ENCODE measurements at places on chromosomes 16 and 17.

DNA sequence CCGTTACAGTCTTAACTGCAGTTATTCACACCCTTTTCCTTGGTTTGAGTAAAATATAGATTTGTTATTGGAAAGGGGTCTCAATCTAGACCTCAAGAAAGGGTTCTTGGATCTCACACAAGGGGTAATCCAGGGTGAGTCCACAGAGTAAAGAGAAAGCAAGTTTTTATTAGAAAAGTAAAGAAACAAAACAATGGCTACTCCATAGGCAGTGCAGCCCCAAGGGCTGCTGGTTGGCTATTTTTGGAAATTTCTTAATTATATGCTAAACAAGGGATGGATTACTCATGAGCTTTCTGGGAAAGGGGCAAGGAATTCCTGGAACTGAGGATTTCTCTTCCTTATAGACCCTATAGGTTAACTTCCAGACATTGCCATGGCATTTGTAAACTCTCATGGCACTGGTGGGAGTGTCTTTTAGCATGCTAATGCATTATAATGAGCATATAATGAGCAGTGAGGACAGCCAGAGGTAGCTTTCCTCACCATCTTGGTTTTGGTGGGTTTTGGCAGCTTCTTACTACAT is 24.5 kb upstream of the MILR1 start:
- DNase-seq: no peak

GRCh38 chr17:78290721-78291120 is 59.3 kb downstream of the TMEM235 start:
- DNase-seq: no peak

GRCh38 chr16:56871172-56871593 is 6.2 kb downstream of the SLC12A3 start:
- no peak for DNase-seq

DNA sequence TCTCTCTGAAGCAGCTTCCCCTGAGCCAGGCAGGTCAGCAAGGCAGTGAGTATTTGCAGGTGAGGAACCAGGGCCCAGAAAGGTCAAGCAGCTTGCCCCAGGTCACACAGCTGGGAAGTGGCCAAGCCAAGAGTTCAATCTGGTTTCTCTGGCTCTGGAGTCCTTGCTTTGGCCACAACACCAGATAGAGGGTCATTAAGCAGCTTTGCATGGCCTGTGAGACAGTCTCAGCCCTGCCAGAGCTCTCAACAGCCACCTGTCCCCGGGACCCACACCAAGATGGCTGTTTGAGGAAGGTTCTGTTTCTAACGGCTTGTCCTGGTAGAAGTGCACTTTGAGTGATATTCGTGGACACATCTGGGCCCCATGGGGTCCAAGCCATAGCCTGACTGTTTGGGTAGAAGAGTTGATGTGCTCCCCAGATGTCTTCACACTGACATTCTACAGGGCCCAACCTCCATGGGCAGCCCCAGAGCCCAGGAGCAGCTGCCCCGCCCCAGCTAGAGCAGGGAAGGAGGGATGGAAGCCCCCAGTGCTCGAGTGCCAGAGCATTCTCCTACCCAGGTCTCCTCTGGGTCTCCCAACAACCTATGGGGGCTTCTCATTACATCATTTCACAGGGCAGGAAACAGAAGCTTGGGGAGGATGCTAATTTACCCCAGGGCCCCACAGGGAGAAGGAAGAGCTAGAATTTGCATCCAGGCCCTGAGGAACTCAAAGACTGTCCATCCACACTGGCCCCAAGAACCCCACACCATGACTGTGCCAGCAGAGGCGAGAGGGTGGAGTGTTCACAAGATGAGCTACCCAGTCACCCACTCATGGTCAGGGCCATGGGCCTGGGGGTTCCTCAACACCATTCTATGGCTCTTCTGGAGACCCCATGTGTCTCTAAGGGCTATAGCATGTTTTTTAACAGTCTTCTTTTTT is 107.3 kb upstream of the CDH5 start:
- DNase-seq: no peak

DNA sequence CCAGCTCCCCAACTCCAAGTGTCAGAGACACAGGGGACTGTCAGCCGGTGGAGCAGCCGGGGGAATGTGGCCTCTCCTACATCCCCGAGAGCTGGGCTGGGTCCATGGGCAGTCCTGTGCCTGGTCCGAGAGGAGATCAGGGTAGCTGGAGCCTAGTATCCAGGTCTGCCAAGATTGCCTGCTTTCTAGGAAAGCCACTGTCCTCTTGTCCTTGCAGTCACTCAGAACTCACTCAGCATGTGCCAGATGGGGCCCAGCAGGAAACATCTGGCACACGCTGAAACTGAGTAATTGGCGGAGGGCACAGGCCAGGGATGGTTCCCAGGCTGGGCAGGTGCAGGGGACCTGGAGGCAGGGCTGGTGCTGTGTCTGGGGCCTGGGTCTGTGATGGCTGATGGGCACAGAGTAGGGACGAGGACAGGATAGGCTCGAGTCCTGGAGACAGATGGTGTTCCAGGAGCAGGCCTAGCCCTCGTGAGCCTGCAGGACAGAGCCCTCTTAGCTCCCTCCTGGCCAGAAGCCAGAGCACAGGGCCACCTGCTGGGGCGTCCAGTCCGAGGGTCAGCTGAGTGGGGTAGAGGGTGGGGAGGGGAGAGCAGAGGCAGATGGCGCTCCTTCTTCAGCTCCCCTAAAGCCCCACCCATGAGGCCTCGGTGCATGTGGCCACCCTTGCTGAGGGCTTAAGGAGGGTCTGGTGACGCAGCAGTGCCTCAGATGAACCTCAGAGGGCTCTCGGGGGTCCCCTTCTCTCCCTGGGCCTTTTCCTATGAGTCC is 31.1 kb downstream of the ADCY7 start:
- no peak for DNase-seq

- DNase-seq: no peak
Observed at GRCh38 chr17:82973456-82974135, 105.8 kb upstream of the METRNL start.

- no peak for DNase-seq
Observed at GRCh38 chr16:70151941-70152509, 21.6 kb upstream of the CLEC18C start.
